BE2C (cell line): ENCODE measurements at places on chromosomes 12 and 14.
A peak's percentile ranks its signal among the peaks of the same experiment; 100 is the strongest.

GRCh38 chr14:28635387-28635786 lies 131.2 kb upstream of the FOXG1 start:
- DNase-seq = no peak

DNA sequence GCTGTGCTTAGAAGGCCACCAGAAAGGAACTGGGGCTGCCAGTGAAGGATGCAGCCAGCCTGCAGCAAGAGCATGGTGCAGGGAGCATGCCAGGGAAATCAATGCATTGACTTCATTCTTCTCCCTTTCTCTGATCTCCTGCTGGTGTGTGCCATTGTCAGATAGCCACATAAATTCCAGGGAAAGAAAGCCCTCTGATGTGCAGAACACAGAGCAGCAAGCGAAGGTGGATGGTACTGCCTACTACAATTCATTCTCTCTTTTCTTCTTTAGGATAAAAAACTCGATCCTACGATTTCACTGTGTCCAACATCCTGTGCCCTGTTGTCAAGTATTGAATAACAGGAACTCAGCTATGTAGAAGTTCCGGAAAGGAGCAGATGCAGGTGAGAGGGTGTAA lies 446.7 kb upstream of the TMEM132C start:
- no peak for DNase-seq

- no peak for DNase-seq
Measured at GRCh38 chr12:109807954-109808643, 25.1 kb downstream of the TRPV4 start.

DNA sequence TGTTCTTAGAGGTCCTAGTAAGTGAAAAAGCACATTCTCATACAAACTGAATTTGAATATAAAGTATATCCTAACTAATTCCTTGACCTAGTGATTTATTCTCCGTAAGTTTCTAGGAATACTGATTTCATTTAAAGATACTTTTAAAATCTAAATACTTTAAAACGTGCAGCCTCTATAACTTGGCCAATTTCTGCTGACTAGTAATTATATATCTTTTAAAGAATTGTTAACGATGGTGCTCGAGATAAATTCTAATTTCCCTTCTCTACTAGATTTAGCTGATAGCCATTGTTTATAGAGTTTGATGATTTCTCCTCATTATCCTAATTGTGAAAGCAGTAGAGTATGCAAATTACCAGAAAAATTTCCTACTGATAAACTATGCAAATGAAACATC lies 257.9 kb downstream of the ADAMTS20 start:
- DNase-seq = no peak

GRCh38 chr12:68538726-68539614 lies 71.7 kb upstream of the RAP1B start:
- DNase-seq = no peak

- no peak for DNase-seq
Measured at GRCh38 chr14:95495538-95496025, 20.9 kb downstream of the SYNE3 start.

- DNase-seq = no peak
Measured at GRCh38 chr14:100780246-100780645, 45.7 kb upstream of the MEG3 start.

GRCh38 chr12:57243521-57244311 lies 7.3 kb downstream of the STAC3 start:
- peak; percentile 81 for DNase-seq

- DNase-seq = no peak
Measured at GRCh38 chr12:71397433-71397954, 42.1 kb upstream of the LGR5 start.

- no peak for DNase-seq
Measured at GRCh38 chr14:30064454-30064853, 136.8 kb upstream of the PRKD1 start.

DNA sequence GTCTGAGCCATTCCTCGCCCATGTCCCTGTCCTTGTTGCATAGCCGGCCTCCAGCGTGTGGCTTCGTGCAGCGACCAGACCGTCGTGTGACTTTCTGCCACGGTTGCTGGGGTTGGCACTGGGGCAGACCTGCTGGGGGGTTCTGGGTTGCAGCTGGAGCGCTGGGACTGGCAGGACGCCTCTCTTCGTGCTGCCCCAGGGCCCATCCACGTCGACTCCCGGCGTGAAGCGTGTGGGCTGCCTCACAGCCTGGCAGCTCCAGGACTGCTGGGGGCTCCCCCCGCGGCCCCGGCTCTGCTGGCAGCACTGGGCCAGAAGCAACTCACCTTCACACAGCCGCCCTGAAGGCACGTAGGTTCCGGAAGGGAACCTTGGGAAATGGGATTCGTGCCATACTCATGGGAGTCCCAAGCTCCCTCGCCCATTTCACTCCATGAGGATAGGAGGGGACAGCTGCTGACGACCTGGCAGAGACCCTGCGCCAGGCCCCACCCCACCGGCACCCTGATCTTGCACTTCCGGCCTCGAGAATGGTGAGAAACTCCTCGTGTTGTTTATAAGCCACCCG lies 51.9 kb downstream of the GALNT9 start:
- no peak for DNase-seq

DNA sequence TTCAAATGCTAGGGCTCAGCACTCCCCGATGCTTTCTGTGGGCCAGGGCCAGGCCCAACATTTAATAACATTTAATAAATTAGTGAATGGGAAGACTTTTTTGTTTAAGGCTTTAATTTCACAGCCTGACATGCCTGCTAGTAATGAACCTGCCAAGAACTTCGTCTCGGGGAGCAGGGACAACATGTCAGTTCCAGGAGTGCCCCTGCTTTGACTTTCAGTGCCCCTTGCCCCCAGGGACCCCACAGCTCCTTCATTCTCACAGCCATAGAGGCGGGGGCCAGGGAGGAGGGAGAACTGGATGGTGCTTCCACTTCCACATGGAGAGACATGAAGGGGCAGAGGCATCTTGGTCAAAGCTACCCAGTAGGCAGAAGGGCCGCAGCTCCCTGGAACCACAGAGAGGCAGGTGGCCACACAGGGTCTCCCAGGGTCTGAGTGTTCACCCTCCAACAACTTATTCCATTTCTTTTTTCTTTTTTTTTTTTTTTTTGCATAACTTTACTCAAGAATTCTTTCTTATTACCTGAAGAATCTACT lies 66.0 kb upstream of the DDX11 start:
- DNase-seq = no peak

DNA sequence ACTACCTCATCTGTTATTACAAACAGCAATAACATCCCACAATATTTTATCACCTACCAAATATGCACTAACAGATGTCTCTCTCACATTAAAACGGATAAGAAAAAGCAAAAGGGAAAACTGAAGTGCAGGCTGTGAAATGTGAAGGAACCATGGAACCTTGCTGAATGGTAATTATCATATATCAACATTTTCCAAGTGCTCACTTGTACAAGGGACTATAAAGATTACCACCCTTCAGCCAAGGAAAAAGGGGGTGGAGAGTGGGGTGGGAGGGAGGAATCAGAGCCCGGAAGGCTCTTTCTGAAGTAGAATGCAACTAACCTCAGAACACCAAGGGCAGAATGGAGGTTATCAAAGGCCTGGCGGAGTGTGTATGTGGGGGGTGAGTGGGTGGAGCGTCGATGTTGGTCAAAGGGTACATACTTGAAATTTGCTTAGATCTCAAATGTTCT lies 1.2 kb downstream of the SNX6 start:
- DNase-seq = no peak

DNA sequence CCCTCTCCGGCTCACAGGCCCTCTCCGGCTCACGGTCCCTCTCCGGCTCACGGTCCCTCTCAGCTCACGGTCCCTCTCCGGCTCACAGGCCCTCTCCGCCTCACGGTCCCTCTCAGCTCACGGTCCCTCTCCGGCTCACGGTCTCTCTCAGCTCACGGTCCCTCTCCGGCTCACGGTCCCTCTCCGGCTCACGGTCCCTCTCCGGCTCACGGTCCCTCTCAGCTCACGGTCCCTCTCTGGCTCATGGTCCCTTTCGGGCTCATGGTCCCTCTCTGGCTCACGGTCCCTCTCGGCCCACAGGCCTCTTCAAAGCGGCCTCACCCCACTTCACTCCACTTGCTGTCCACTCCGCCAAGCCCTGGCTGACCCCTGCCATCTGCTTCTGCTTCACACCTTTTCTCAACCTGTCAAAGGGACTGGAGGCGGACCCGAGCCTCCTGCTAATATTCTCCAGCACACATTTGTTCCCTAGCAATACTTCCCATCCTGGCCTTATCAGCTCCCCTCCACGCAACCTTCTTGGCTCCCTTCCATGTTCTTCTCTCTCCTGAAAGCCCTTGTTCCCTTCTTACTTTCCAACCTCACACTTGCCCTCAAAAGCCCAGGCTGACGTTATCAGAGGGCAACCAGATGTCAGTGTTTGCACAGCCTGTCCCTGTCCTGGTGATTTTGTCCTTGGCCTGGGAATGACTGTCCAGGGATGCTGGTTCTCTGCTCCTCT lies 176.7 kb downstream of the CALM1 start:
- no peak for DNase-seq

DNA sequence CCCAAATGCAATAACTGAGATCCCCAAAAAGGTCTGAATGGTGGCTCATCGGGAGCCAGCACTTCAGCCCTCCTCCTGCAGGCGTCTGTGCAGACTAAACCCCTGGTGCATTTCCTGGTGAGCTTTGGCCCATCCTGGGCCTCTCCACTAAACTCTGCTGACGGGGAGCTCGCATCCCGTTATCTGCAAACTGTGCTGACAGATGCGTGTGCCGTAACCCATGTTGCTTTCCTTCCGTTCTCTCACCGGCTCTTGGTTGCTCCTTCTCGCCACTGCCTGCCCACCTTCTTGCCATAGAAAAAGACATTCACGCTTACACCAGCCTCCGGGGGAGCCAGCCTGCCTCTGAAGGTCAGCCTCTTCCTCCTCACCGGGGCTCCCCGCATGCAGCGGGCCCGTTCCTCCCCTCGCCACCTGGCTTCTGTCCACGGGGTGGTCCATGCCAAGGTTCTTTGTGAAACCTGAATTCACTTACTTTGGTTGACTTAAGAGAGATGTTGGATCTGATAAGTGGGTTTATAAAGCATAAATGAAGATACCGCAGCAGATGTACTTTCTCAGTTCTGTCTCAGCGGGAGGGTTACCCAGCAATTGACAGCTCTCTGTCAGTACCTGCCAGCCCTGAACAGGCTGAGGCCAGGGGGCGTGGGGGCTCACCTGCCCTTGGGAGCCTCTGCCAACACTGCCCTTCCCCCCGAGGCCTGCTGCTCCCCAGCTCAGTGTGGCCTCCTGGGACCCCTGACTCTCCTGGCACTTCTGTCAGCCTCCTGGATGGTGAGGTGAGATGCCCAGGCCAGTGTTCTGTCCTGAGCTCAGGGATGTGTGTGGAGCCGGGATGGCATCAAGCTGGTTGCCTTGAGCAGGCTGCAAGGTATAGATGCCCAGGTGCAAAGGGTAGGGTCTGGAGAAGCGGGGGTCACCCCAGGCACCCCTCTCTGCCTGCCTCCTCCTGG lies 14.2 kb downstream of the ZFYVE21 start:
- DNase-seq = no peak

GRCh38 chr14:97930166-97930565 lies 1133.0 kb downstream of the VRK1 start:
- DNase-seq = no peak

DNA sequence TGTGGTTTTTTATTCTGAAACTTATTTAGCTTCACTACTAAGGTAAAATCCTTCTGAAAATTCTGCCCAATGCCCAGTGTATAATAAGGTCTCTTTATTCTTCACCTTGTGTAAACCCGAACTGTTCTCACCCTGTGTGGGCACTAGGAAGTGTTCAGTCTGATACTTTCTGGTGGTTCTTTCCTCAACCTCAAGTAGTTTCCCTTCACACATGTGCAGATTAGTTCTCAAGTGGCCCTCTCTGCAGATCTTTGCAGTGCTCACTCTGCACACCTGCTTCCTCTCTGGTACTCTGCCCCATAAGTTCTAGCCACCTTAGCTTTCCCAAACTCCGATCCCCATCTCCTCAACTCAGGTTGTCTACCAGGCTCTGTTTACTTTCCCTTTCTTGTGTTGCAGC lies 61.6 kb downstream of the RAD51B start:
- DNase-seq = no peak

DNA sequence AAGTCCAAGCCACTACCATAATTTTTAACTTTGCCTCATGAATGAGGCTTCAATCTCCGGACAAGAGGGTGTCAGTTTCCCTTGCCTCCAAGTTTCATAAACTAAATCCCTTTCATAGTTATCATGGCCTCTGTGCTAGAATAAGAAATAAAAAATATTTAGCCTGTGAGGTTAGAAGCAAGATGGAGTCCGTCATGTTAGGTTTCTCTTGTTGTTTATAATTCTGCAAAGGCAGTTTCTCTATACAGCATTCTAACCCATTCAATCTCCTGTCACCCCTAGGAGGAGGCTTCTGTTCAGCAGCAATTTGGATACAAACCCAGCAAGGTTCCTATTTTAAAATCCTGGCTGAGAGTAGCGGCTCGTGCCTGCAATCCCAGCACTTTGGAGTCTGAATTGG lies 15.8 kb upstream of the RAN start:
- no peak for DNase-seq

- no peak for DNase-seq
Measured at GRCh38 chr12:6370576-6370935, 4.8 kb downstream of the SCNN1A start.

DNA sequence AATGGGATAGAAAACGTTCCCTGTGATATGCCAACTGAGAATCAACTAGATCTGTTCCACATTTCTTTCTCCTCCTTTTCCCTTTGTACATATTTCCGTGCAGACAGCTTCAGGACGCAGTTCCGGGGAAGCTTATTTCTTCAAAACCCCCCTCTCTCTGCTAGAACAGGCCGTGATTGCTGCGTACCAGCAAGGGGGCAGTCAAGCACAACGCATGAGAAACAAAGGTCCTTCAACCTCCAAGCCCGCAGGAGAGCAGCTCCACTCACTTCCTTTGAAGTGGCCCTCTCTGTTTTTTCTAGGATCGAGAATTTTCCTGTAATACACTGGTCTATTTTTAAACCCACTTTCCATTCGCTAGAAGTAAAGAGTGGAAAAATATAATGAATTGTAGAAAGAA lies 80.8 kb downstream of the ZNF664 start:
- DNase-seq = peak; percentile 67

DNA sequence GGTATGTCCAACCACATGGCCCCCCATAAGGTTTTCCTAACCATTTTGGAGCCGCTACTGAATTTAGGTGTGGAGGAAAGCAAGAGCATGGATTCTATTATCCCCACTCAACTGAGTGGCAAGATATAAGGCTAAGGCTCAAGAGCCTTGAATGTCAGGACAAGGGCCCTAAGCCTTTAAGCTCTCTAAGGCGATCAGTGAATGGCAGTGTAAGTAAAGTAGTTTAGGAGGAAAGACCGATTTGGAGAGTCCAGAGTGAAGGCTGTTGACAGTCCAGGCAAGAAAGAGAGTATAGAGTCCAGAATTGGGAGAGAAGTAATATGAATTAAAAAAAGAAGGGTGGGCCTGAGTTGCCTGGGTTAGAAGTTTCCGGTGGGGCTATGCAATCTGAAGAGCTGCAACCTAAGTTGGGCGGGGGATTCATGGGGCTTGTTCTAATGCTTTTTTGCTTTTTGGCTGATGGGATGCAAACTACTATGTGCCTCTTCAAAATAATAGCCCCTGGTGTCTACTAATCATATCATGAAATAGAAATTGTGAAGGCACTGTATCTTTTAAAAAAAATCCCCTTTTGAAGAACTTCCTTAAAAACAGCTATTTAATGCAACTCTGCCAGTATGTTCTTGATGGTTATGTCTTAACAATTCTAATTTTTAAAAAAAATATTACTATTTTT lies at the start of gene SPIC:
SPIC (plus strand) TSS at position 626 of the 676 bp plus-strand sequence. CDS start 1,569 bp downstream, outside the sequence.
- DNase-seq = no peak
